ENCODE measurements at places on chromosomes 7 and 10.

DNA sequence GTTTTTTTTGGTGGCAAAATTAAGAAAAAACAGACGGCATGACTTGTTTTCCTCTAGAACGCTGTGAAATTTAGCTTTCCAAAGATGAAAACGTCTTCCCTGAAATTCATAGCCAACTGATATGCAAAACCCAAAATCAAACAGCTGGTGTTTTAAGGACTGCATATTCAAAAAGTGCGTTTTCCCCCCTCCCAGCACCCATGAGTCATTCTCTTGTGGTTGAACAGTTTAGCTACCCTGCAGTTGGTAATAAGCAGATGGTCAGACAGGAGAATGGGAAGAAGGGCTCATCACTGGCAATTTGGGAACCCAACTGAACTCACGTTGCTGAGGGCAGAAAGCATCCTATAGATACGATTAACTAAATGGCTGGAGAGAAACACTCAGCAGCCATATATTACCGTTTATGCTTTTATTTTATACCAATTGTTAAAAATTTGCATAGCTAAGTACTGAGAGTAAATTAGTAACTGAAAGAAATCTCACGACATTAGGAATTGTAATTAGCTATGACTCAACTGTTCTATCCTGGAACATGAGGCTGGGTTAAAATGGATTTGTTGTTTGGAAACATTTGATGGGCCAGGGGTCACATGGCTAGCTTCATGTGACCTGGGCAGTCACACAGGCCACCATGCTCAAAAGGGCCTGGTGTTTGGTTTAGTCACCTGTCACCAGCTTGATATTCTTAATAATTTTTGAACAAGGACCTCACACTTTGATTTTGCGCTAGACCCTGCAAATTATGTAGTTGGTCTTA is 343.1 kb downstream of the PHTF2 start:
- DNase-seq, result no peak

DNA sequence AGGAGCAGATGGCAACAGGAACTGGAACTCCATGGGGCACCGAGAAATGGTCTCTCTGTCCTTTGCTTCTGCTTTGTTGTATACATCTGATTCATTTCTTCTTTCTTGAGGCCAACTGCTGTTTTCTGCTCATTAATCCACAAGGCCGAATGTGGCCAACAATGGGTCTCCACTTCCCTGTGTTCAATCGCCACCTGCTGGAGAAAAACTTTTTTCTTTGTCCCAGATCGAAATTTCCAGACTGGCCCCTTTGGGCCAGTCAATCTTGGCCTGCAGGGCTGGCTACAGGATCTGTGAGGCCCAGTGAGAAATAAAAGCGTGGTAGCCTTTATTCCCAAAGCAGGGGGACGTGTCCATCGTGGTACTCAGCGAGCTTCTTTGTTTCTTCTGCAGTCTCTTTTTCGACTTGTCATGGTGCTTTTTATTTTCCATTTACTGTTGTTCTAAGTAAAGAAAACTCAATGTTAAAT is 58.8 kb downstream of the PARP12 start:
- DNase-seq, result peak; percentile 87

DNA sequence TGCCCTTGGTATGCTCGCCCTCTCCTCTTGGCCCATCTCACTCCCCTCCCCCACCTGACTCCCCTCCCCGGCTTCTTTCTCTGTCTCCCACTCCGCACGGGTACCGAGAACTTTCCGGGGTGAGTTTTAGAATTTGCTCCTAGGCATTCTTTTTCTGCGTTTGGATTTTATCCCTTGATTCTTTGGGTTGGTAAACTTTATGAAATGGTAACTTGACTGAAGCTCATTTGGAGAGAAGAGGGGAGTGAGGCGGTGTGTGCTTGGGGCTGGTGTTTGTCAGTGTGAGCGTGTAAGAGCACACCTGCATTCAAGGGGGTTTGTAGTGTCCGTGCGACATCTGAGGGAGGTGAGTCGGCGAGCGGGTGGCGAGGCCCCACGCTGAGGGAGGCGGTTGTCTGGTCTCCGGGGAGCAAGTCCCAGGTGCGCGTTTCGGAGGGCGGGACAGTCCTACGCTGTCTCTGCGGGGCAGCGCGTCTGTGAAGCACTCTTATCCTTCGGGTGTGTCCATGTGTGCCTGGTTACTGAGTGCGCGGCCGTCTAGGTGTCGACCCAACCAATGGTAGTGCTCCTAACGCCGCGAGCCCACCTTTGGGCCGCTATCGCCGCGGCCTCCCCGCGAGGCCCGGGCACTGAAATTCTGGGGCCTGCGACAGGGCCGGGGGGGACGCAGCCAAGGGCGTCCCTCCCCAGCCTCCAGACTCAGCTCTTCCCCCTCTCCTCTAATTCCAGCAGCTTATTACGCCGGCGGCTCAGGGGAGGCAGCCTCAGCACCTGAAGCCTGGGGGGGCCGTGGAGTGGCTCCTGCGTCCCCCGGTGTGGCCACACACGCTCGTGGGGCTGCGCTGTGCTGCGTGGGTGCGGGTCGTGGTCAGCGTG is 2.6 kb upstream of the ZNF503 start:
- DNase-seq, result peak; percentile 84

DNA sequence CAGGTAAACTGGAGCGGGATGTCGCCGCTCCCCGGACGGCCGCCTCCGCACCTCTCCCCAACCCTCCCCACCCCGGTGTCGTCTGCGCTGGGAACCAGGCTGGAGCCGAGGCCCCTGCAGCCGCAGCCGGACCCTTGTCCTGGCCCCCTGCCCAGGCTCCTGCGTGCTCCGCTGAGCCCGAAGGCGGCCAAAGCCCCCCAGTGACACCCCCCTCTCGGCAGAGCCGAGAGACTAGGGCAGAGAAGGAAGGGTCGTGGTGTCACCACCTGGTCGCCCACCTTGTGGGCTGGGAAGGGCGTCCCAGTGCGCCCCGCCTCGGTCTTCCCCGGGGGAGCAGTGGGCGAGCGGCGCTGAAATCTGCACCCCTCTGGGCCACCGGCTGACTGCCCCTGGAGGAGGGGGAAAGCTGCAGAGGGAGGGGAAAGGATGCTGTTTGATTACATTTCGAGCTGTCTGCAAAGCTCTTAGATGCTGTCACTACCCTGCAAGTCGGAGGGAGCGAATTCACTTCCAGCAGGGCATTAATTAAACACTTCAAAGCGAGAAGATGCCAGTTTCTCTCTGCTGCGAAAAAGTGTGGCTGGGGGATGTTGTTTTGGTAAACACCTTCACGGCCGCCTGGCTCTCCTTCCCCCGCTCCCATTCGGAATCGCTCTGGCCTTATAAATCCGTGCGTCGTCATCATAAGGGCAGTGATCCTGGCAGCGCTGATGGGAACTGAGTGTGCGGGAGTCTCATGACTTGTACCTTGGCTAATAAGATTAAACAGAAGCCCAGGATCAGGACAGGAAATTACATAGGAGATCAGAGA is 622 bp downstream of the DYNC1I1 start:
- DNase-seq, result peak; percentile 73

- no peak for DNase-seq
Observed at GRCh38 chr7:116741625-116742316, 69.8 kb downstream of the MET start.

DNA sequence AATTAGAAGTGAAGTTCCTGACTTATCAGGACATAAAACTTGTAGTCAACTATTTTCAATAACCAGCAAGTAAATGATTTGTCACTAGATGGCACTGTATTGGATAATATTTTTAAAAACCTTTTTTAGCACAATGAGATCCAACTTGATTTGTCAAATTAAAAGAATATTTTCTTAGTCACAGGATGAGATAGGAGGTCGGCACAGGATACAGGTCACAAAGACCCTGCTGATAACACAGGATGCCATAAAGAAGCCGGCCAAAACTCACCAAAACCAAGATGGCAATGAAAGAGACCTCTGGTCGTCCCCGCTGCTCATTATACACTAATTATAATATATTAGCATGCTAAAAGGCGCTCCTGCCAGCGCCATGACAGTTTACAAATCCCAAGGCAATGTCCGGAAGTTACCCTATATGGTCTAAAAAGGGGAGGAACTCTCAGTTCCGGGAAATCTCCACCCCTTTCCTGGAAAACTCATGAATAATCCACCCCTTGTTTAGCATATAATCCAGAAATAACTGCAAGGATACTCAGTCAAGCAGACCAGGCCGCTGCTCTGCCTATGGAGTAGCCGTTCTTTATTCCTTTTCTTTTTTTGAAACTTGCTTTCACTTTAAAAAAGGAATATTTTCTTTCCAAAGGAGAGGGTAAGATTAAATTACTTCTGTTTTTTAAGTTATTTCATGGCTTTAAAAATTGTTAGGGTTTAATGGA is 255.7 kb upstream of the MKLN1 start:
- no peak for DNase-seq

GRCh38 chr10:130627346-130628045 is 491.3 kb downstream of the GLRX3 start:
- DNase-seq, result no peak

DNA sequence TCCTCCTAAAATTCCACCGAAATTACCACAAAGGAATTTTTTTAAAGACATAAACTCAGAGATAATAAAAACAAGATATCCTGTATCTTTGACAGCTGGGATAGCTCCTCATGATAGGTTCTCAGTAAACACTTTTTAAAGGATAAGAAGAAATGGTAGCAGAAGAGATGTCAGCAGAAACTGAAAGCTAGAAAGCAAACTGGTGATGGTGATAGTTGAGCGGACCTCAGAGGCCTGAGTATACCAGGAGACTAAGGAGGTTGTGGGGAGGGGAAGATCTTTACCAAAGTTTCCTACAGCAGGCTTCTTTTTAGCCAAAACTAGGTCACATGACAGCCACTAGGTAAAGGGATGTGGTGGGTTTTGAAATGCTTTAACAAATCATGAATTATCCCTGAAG is 22.5 kb downstream of the PCGF5 start:
- DNase-seq, result no peak

GRCh38 chr7:82319674-82320118 is 123.9 kb downstream of the CACNA2D1 start:
- no peak for DNase-seq

GRCh38 chr10:22634093-22634492 is 80.3 kb downstream of the PIP4K2A start:
- DNase-seq, result no peak

DNA sequence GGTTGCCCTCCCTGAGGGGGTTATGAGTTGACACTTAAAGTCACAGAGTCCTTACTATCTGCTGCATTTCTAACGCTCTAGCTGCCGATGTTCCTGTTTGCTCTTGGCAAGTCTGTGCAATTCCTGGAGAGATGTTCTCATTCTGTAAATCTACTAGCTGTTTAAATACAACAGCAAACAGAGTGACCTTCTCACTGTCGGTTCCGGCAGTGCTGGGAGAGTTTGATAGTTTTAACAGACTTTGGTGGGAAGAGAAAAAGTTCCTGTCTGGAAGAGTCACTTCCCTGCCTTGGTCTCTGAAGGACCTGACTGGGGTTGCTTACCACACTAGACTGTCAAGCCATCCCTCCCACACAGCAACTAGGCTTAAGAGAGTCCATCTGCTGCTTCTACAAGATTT is 63.3 kb upstream of the ELMO1 start:
- DNase-seq, result no peak

DNA sequence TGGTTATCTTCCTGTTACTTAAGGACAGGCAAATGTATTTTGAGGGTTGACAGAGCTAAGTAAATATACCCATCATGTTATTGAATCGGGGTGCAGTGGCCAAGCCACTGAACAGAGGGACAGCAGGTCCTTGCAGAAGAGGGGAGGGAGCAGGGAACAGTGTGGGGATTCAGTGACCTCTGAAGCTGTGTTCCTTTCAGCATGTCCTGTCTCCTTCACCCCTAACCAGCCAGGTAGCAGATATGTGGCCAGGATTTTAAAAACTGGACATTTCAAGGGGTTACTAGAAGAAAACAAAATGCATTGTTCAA is 12.7 kb downstream of the ANK3 start:
- DNase-seq, result no peak

- DNase-seq, result peak; percentile 94
Observed at GRCh38 chr7:130356121-130356875, 11.7 kb downstream of the CPA5 start.

GRCh38 chr7:157446322-157446721 is 109.5 kb downstream of the DNAJB6 start:
- no peak for DNase-seq

DNA sequence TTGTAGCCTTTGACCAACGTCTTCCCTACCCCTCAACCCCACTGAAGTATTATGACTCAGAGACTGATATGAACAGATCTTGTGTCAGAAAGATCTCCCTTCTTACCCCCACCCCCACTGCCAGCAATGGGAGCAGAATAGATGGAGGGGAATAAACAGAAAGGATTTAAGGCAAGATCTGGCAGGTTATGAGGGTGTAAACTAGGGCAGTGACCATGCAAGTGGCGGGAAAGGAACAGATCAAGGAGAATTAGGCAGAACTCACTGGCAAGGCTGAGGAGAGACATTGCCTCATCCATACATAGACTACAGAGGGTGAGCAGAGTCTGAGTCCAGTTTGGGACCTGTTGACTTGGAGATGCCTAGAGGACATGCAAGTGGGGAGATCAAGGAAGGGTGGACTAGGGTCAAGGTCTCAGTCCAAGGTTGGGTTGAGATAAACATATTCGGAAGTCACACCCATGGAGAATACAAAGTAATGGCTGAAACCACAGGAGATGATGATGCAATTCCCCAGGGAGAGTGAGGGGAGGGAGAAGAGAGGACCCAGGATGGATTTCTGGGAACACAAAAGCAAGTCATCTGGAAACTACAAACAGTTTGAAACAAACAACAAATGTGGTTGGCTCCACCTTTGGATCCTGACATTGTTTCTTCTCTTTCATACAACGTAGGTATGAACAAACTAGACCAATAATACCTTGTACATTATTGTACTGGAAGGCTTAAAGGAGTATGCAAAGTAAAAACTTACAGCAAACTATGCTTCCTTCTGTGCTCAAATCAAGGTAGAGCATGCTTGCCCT is 44.9 kb upstream of the IL6 start:
- no peak for DNase-seq

DNA sequence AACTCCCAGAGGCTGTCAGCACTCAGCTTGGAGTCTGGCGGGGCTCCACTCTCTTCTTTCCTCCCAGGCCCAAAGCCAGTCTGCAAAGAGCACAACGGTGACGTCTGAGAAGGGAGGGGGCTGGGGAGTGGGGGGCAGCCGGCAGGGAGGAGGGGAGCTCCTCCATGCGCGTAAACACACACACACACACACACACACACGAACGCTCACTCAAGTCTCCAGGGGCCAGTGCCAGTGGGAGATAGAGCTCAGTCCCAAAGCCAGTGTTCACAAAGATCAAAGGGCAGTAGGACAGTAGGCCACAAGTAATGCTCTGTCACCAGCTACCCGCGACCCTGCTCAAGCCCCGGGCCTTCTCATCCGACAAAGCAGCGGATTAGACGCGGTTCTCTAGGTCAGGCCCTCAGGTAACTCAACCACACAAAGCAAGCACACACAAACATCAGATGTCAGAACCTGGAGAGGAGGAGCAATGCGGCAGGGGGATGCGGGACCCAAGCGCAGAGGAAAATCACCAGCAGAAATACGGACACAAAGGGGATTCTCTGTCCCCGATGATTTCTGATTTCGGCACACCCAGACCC is 19.9 kb downstream of the TCAF1 start:
- peak; percentile 87 for DNase-seq

Data from endodermal cell (in vitro differentiated cells).